Effector CD4-positive, alpha-beta T cell (primary cell): ENCODE measurements at places on chromosomes 6 and 20.
A peak's percentile ranks its signal among the peaks of the same experiment; 100 is the strongest.

GRCh38 chr6:43395776-43396175, 26.3 kb upstream of the ZNF318 start:
- no peak for DNase-seq

- no peak for DNase-seq
Measured at GRCh38 chr6:110676396-110676795, 138.9 kb downstream of the CDK19 start.

DNA sequence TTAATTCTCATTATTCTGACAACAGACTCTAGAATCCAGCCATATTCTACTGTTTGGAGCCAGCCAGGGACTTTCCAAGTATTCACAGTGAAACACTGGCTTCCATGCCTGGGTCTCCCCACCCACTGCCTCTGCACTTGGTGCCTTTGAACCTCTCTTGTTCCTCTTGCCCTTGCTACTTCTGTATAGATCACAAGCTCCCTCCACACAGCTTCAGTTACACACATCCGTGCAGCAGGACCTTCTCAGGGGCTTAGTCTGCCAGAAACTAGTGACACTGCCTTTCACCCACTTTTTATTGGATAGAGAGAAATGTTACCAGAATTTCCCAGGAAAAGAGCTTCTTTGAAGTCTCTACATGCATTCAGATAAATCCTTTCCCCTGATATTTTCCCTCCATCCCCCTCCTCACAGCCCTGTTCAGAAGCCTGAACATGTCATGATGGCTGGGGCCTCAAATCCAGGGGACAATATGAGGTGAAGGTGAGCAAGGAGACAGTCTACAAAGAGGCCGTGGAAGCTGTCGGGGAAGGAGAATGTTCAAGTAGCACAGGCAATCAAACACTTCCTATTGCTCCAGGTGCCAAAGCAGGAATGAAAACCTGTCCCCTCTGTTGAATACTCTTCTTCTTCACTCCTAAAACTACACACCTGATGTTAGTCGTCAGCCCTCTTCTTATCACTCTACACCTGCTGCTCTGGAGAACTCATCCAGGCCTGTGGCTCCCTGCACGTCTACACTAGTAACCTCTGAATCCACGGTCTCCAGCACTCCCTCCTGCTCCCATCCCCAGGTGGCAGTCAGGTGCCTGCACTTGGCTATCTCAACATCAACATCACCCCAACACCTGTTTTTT, 20.2 kb upstream of the HLA-DOA start:
- no peak for DNase-seq

DNA sequence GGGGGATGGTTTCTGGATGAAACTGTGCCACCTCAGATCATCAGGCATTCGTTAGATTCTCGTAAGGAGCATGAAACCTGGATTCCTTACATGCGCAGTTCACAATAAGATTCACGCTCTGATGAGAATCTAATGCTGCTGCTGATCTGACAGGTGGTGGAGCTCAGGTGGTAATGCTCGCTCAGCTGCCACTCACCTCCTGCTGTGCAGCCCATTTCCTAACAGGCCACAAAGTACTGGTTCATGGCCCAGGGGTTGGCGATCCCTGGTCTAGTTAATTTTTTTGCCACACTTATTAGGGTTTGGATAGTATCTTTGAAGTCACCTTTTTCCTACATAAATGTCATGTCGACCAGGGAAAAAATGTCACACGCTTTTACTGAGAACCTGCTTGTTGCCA, 96.8 kb upstream of the MLIP start:
- no peak for DNase-seq

- DNase-seq: no peak
Measured at GRCh38 chr20:39871013-39871412, 818.0 kb downstream of the MAFB start.

DNA sequence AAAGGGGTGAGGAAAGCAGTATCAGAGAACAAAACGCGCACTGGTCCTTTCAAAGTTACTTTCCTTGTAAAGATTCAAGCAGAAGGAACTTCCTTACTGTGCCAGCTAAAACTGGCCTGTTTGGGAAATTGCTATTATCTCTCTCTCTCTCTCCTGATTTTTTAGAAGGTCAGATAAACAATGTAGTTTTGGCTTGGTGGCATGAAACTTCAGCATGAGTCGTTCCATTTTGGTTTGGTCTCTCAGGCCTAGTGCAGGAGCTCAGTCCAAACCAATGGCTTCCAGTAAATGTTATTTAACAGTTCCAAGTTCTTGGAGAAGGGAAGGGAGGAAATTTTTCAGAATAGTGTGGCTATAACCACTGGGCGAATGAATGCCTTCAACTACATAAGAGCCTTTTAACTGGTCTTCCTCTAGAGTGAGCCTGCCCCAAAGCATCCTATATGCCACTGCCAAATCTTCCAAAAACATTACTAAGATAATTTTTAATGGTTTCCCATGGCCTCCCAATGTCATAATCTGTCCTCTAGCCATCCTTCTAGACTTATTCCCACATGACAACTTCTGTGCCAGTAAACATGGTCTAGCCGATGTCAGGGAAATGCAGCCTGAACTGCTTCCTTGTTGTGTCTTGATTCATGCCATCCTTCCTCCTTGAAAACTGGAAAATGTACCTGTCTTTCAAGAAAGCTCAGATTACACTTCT, 9.1 kb upstream of the SNX9 start:
- no peak for DNase-seq

DNA sequence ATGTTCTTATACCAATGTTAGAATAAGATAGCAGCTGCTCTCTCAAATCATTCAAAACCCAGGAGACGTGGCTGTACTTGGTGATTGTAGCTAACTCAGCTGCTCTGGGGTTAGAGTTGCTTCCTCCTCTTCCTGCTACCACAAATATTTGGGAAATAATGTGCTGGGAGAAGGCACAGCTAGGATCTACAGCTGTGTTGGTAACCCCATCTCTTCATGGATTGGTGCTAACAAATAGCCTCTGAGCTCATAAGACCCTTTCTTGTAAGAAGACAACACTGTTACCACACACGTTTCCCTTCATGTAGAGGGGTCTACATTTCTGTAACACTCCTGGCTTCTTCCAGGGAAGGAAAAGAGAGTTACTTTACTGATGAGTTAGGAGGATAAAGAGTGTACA, 911.0 kb upstream of the CITED2 start:
- DNase-seq: no peak

DNA sequence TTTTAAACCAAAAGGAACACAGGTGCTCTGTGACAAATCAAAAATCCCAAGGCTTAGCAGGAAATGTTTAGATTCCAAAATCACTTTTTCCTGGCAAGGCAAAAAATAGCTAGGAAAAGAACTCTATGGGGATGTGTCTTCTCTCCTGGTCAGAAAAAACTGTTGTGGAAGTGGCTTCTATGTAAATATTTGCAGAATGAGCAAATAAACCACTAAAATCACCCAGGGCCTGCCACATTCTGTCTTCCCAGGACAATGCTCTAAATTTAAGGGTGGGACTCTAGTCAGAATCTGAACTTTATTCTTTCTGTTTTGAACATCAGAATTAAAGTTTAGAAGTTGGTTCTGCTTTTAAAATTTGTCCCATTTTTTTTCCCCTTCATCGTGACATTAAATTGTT, 29.3 kb downstream of the GCM1 start:
- no peak for DNase-seq

DNA sequence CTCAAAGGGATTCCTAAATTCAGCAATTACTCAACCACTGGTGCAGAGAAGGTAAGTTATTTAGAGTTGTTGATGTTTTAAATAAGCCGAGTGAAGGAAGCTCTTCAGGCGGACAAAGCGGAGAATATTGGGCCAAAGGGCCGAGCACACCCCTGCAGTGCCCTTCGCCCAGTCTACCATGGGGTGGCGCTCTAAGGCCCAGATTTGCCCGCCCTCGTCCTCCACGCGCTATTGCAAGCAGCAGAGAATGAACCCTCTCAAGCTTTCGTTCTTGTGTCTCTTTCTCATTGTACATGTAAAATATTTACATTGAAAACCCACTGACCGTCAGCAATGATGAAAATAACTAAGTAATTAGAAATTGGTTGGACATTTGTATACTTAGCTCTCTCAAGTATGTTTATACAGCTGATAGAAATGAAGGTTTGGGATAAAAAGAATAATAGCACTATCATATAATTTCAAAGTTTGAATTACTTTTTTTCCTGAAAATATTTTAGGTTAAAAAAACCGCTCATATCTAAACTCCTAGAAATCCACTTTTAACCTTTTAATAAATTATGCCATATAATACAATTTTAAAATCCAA, 195.0 kb upstream of the CEP162 start:
- DNase-seq: no peak

DNA sequence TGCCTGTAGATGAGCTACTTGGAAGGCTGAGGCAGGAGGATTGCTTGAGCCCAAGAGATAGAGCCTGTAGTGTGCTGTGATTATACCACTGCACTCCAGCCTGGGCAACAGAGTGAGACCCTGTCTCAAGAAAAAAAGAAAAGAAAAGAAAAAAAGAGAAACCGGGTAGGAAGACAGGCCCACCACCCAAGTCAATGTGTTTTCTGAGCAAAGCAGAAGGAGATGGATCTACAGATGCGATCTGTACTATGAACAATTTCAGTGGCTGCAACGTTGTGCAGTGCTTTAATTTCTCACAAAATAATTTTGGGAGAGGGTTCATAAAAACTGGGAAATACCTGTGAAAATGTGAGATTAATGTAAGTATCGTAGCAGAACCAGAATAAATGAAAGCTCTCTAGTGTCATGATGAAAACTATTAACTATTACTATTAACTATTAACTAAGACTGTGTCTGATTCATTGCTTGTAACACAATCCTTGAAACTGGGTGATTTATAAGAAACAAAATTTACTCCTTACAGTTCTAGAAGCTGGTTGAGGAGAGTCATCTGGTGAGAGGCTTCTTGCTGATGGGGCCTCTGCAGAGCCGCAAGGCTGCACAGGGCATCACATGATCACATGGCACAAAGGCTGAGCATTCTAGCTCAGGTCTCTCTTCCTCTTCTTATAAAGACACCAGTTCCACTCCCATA, 233.1 kb upstream of the ZNF217 start:
- DNase-seq: no peak

- no peak for DNase-seq
Measured at GRCh38 chr6:114064862-114065261, 93.9 kb upstream of the HDAC2 start.

GRCh38 chr20:26209171-26209941, 512.7 kb upstream of the ZNF337 start:
- DNase-seq: no peak

DNA sequence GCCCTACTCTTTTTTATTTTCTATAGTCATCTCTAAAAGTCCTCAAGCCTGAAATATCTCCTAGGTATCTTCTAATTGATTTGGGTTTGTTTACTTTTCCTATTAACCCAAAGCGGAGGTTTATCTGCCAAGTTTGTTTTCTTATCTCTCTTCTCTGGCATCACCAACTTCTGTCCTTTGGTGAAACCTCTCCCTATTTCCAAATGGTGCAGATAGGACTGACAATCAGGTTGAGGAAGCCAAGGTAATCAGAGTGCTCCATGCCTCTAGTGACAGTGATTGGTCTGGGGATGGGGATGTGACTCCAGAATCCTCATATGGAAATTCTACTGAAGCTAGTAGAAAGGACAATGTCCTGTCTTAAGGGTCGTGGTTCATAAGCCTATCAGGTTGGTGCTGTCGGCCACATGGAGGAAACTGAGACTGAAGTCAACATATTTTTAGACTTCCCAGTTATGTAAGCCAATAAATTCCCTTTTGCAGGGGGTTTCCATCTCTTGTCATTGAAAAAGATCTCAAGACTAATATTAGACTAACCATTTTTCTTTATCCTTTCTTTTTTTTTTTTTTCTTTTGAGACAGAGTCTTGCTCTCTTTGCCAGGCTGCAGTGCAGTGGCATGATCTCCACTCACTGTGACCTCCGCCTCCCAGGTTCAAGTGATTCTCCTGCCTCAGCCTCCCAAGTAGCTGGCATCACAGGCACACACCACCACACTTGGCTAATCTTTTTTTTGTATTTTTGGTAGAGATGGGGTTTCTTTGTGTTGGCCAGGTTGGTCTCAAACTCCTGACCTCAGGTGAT, 28.0 kb downstream of the KIF6 start:
- DNase-seq: no peak

DNA sequence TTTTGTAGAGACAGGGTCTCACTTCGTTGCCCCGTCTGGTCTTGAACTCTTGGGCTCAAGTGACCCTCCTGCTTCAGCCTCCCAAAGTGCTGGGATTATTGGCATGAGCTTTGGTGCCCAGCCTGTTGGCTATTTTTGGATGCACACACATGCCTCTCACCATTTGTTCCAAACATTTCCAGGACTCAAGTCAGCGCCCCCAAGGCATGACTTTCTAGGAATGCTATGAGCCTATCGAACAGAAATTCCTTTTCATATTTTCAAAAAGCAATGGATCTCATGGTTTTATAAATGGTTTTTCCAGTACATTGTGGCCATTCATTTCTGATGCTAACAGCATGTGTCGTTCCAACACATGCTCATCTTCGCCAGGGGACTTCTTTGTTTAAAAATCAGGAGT, 119.3 kb upstream of the NAA20 start:
- no peak for DNase-seq

- DNase-seq: no peak
Measured at GRCh38 chr20:40641202-40641601, 47.8 kb downstream of the MAFB start.

- no peak for DNase-seq
Measured at GRCh38 chr6:36018339-36018738, 6.1 kb downstream of the SLC26A8 start.

- DNase-seq: no peak
Measured at GRCh38 chr20:8155229-8155628, 23.2 kb downstream of the PLCB1 start.

- no peak for DNase-seq
Measured at GRCh38 chr6:1591243-1591642, 18.5 kb upstream of the FOXC1 start.

- DNase-seq: no peak
Measured at GRCh38 chr20:25077610-25078169, 4.3 kb downstream of the VSX1 start.

DNA sequence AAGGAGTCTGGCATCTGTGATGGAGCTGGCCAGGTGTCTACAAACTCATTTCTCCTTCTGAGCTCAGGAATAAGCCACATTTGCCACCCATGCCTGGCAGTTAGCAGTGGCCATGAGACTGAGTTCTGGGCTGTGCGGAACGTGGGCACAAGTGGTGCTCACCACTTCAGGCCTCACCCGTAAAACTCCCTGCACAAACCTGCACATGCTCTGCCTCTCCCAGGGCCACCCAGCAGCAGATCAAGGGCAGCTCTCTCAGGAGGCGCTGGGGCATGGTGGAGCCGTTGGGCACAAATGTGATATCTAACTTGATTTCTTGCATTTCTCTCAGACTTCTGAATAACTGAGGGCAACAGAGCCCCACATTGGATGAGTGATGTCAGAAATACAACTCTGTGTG, 269.5 kb downstream of the HIVEP2 start:
- DNase-seq: no peak

GRCh38 chr6:16766836-16767745, 5.8 kb upstream of the ATXN1 start:
- no peak for DNase-seq

DNA sequence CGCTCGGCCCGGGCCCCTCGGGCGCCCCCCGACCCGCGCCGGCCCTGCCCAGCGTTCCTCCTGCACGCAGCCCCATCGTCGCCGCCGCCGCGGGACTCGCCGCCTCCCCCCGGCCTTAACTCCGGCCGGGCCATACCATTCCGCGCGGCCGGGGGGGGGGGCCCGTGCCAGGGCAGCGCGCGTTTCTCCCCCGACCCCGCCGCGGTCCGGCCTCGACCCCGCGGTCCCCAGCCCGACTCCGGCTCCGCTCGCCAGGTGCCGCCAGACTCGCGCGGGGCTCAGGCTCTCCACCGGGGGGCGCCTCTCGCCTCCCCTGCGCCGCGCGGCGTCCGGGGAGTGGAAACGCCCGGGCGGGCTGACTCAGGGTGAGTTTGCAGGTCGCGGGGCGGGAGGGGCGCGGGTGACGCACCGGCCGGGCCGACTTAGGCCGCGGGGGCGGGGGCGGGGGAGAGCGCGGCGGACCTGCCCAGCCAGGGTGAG, at the start of gene SRXN1:
Gene SRXN1, minus strand, starts transcription at position 91 of the 480 bp plus-strand sequence. Its CDS starts 15 bp downstream, at position 76.
- DNase-seq: peak; percentile 62
